ENCODE measurements at places on chromosomes 2 and 18.

DNA sequence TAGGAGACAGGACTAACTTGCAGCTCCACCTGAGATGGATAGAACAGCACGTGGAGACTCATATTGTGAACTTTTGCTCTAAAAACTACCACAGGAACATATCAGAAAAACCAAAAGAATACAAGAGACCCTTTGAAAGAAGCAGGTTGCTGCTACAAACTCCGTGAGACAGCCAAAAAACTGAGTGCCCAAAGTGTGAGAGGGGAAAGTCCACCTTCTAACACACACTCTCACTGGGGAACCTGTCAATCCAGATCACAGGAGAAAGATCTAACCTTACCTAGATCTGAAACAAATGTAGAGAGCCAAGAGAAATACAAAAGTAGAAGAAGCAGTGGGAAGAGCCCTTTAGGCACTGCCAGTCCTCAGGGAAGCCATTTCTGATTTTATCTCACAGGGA lies 46.3 kb upstream of the SPOPL start:
- no peak for DNase-seq

DNA sequence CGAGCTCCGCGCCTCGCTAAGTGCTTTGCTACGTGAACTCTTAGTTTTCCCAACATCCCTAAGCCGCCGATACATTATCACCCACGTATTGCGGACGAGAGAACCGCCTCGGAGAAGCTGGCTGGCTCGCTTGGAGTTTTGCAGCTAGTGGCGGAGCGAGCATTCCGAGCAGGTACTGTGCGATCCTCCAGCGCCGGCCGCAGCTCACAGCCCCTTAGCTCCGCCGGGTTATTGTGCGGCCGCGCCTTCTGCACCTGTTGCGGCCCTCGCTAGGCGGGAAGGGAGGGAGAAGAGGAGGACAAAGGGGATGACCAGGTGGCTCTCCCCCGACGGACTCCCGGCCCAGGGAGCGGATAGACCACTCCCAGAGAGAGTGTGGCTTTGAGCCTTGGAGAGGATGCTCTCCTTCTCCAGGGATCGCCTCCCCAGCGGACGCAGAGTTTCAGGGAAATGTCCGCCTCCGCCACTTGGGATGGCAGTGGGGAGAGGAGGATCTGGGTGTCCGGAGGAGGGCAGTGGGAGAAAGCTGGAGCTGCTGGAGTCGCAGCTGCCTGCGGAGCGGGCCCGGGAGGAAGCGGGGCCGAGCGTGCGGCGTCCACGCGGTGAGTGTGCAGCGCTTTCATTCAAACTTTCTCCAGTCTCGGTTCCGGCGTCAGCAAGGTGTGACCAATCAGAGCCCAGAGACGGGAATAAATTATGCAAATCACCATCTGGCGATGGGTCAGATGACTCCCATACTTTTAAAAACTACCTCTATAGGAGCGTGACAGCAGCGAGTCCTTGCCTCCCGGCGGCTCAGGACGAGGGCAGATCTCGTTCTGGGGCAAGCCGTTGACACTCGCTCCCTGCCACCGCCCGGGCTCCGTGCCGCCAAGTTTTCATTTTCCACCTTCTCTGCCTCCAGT lies at the start of gene LIPG:
TSS of gene LIPG (plus strand) at position 769 of the 905 bp plus-strand sequence. CDS start 252 bp downstream, outside the sequence.
- peak; percentile 2 for DNase-seq

GRCh38 chr2:218897394-218898108 lies 16.9 kb downstream of the WNT10A start:
- DNase-seq = no peak

GRCh38 chr2:217714287-217714751 lies 288.5 kb downstream of the TNS1 start:
- DNase-seq = no peak

- DNase-seq = no peak
Observed at GRCh38 chr2:85231952-85232351, 95.8 kb downstream of the TGOLN2 start.

Measured in effector CD4-positive, alpha-beta T cell (primary cell).